ENCODE measurements at places on chromosomes 3 and 15. TPM values are rescaled to one million over a fixed set of nuclear protein-coding genes. Genes with fewer than 3 reads are reported as not detected.

- H3K36me3 ChIP-seq = no peaks in the 10 kb centered on the region
- no peak overlapping the region for H3K27ac ChIP-seq
- no peaks in the 10 kb centered on the region for H3K4me1 ChIP-seq
- no peak overlapping the region for H3K4me3 ChIP-seq
Observed at GRCh38 chr15:86615816-86616215, 536.1 kb downstream of the AGBL1 start.

The ADCY5 gene
- total RNA-seq = 119 TPM

DNA sequence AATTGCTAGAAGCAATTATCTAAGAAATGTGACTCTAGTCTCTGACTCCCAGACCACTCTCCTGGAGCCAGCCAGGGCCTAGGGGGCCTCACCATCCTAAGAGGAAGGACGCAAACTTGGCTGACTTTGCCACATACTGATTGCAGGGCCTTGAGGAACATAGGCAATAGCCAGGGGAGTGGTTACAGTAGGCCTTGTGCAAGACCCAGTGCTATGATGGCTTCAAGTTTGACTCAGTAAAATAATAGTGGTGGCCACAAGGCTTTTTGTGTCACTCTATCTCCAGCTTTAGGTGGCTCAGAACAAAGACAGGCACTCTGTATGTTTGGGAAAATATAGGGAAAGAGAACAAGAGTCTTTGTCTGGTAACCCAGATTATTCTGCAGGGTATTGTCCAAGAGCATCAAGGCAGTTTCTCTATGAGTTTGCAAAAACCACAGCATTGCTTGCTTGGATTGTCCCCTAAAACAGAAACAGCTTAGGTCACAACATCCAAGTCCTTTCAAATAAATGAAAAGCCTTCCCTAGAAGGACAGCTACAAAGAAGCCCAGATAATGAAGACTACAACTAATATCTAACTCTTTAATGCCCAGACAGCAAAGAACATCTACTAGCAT lies 631.5 kb downstream of the PYDC2 start:
- H3K4me1 ChIP-seq = no peaks in the 10 kb centered on the region
- no peak overlapping the region for H3K4me3 ChIP-seq
- ATAC-seq = no peak
- H3K36me3 ChIP-seq = no peaks in the 10 kb centered on the region

GRCh38 chr3:98005438-98005837 lies 29.7 kb downstream of the GABRR3 start:
- H3K27ac ChIP-seq = no peak overlapping the region
- H3K4me3 ChIP-seq = no peak overlapping the region
- no peaks in the 10 kb centered on the region for H3K4me1 ChIP-seq
- H3K36me3 ChIP-seq = no peaks in the 10 kb centered on the region
- ATAC-seq = no peak
- H3K27me3 ChIP-seq = no peaks in the 10 kb centered on the region

- no peak overlapping the region for H3K27ac ChIP-seq
- peaks cover 4% of the 10 kb centered on the region for H3K4me1 ChIP-seq
- no peaks in the 10 kb centered on the region for H3K27me3 ChIP-seq
- no peaks in the 10 kb centered on the region for H3K36me3 ChIP-seq
- no peak for ATAC-seq
- no peak overlapping the region for H3K4me3 ChIP-seq
Observed at GRCh38 chr3:151925876-151926275, 52.4 kb downstream of the SUCNR1 start.

DNA sequence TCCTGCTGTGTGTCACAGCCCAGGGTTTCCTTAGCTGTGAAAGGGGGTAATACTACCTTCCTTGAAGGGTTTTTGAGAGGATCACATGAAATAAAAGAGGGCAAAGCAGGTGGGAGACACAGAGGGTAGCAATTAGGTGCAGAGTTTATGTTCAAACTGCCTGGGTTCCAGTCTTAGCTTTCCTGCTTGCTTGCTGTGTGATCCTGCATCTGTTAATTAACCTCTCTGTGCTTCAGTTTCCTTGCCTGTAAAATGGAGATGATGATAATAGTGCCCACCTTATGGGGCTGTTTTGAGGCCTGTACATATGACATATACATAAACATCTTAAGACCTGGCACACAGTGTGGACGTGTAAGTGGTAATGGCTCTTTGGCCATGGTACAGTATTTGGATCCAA lies 35.0 kb downstream of the SPSB4 start:
- H3K4me1 ChIP-seq = peaks cover 2% of the 10 kb centered on the region
- H3K27me3 ChIP-seq = no peaks in the 10 kb centered on the region
- H3K4me3 ChIP-seq = no peak overlapping the region

GRCh38 chr3:25041871-25042584 lies 386.0 kb upstream of the RARB start:
- ATAC-seq = no peak
- no peaks in the 10 kb centered on the region for H3K27me3 ChIP-seq
- H3K27ac ChIP-seq = no peak overlapping the region
- H3K4me1 ChIP-seq = peaks cover 17% of the 10 kb centered on the region

- no peaks in the 10 kb centered on the region for H3K27me3 ChIP-seq
- H3K27ac ChIP-seq = no peak overlapping the region
- no peaks in the 10 kb centered on the region for H3K36me3 ChIP-seq
- ATAC-seq = no peak
- no peaks in the 10 kb centered on the region for H3K4me1 ChIP-seq
Observed at GRCh38 chr3:82240322-82240721, 478.9 kb upstream of the GBE1 start.

The DNASE1L3 gene
- total RNA-seq = 0.58 TPM

The MESP2 gene
- not detected for total RNA-seq

The HHLA2 gene
- not detected for total RNA-seq

All from gastroesophageal sphincter (tissue), 4 donors.